ENCODE measurements at places on chromosomes 6 and 20.
A peak's percentile ranks its signal among the peaks of the same experiment; 100 is the strongest.

- no peak for DNase-seq
These were observed 64.5 kb downstream of the EYA2 start for GRCh38 chr20:46959081-46959692.

DNA sequence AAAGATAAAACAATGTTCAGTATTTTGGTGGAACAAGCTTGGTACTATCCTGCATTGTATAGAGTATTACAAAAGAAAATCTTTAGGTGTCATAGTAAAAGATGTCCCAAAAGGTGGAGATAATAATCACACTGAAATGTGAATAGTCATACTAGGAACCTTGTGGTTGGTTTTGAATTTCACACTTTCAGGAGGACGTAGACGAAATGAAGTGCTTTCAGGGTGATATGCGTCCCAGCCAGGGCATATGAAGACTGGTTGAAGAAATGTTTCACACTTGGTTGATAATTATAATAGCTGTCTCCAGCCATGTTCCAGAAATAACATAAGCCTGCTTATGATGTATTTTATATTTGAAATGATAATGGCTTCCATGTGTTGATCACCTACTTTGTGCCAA lies 60.4 kb downstream of the SCAND1 start:
- no peak for DNase-seq

DNA sequence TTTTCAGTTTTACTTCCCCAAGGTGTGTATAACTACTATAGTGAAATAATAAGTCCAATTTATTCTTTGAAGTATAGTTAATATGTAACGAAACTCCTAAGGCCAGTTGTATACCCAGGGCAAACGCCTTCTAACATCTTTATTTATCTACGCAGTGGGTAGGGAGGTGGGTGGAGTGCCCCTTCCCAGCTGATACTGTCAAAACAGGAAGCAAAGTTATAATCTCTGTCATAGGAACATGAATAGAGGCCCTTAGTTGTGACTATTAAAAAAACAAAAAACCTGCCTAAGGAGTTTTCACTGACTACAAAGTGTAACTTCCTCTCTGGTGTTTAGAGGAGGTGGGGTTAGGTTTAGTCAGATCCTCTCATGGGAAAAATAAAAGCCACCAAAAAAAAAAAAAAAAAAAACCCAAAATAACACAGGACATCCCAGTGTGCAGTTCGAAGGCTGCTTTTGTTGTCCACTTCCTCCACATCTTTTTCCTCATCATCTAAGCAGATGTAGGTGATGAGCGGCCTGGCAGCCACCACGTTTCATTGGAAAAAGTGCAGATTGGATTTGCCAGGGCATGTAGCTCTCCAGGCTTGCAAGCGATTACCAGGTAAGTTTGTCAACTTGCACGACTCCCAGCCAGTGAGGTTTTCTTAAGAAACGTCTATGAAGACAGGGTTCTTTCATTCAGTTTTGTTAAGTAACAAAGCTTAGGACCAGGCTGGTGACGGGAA lies 58.7 kb downstream of the UTRN start:
- DNase-seq: no peak

- DNase-seq: no peak
These were observed 174.5 kb downstream of the FNDC1 start for GRCh38 chr6:159343709-159344108.

- no peak for DNase-seq
These were observed 42.0 kb upstream of the DSN1 start for GRCh38 chr20:36815454-36816091.

DNA sequence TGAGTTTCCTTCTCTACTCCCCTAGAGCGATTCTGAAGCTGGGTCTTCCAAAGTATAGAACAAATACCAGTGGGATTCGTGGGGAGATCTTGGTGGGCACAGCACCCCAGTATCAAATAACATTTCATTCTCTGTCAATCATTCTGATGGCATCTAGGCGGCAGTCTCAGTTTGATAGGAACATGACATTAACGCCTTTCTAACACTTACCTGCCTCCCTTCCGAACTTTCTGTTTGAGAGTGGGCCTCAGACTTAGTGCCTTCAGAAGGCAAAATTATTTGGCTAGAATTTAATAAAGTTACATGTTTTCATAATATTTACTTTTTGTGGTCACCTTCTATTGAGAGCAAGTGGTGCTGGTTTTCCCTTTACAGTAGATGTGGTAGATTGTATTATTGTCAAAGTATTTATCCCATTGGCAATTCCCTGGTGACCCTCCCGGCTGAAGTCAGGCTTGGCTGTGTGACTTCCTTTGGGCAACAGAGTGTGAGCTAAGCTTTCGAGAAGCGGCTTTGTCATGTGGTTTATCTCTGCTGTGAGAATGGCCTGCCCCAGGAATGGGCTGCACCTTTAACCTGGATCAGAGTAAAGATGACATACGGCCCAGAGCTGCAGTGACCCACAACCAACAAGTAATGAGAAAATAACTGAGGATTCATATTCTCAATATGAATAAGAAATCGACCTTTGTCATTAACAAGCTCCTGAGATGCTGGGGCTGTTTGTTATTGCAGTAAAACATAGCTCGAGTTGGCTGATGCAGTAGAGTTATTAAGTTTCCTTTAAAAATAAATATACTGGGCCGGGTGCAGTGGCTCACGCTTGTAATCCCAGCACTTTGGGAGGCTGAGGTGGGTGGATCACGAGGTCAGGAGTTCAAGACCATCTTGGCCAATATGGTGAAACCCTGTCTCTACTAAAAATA lies 45.2 kb upstream of the PTPN1 start:
- no peak for DNase-seq

GRCh38 chr6:35046862-35047261 lies 94.3 kb downstream of the TCP11 start:
- no peak for DNase-seq

DNA sequence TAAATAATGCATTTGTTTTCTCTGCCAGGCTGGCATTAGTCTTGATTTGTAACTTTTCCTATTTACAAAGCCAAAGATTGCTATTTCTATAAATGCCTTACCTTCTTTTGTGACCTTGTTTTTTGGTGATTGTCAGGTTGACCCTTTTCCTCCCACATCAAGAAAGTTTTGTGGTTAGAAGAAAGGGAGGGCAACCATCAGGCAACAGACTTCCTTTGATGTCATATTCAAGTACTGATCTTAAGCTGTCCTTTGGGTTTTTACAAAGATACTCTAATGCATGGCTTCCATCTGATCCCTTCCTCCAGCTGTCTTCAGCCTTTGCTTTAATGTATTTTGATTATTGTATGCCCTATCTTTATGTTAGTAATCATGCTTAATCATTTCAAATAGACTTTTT lies 23.9 kb downstream of the RNF217 start:
- DNase-seq: no peak

DNA sequence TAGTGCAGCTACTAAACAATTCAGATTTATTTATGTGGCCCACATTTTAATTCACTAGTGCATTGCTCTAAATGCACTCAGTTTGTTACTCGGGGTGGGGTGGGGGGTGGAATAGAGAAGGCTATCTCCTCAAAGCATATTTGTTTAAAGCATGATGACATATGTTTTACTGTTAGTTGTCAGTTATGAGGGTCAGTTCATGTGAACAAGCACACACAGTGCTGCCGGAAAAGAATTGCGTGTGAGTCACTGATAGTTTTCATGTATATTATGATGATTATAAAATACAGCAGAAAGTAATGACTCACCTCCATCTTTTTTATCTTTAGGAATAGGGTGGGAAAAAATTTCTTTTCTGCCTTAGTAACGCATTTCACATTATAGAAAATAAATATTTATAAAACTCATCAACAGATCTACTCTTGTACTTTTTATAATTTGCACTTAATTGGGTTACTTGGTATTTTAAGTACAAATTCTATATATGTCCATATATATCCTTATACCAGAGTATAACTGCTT lies 42.2 kb upstream of the STXBP5 start:
- no peak for DNase-seq

- peak; percentile 9 for DNase-seq
These were observed 7.1 kb downstream of the L3MBTL1 start for GRCh38 chr20:43514648-43514999.

DNA sequence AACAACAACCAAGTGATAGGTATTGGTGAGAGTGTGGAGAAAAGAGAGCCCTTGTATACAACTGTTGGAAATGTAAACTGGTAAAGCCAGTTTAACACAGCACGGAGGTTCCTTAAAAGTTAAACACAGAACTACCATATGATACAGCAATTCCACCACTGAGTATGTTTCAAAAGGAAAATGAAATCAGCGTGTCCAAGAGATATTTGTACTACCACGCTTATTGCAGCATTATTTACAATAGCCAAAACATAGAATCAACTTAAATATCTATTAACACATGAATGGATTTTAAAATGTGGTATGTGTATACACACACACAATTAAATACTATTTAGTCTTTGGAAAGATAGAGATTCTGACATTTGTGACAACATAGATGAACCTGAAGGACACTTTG lies 1.1 kb downstream of the PTCHD4 start:
- DNase-seq: no peak

- DNase-seq: no peak
These were observed 597.9 kb downstream of the RNF144B start for GRCh38 chr6:18985061-18985460.

DNA sequence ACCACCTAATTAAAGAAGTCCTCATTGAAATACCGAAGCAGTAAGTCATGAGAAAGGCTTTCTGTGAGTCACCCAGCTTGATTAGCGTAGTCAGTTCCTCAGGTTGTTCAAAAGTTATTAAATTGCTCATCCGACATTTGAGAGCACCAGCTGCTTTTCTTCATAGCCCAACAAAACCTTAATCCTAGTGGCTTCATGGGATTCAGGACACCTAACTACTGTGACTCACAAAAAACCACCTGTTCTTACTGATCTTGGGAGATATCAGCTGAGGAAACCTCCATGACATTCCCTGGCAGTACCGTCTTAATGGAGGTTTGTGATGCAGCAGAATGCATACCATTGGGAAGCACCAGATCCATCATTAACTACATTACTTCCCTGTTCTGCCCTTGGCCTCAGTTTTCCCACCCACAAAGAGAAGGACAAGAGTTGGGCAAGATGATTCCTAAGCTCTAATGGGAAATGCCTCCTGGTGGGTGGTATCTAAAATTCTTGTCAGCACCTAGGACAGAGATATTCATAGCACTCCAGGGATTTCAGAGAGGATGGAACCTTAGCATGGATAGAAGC lies 103.8 kb downstream of the KHDC1L start:
- DNase-seq: no peak

DNA sequence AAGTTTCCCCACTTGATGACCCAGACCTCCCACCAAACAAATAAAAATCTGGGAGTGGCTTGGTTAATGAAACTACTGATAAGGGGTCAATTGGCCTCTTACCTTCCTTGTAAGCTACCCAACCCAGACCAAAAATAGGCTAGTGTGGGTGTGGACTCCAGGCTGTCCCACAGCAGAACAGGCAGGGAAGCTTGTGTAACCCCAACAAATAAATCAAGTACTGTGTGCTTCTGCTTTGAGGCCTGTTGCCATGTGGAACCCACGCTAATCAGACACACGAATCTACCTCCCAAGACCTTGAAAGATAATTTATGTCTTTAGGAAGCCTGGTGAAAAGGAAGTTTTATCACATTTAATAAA lies 33.7 kb upstream of the PAQR8 start:
- no peak for DNase-seq

DNA sequence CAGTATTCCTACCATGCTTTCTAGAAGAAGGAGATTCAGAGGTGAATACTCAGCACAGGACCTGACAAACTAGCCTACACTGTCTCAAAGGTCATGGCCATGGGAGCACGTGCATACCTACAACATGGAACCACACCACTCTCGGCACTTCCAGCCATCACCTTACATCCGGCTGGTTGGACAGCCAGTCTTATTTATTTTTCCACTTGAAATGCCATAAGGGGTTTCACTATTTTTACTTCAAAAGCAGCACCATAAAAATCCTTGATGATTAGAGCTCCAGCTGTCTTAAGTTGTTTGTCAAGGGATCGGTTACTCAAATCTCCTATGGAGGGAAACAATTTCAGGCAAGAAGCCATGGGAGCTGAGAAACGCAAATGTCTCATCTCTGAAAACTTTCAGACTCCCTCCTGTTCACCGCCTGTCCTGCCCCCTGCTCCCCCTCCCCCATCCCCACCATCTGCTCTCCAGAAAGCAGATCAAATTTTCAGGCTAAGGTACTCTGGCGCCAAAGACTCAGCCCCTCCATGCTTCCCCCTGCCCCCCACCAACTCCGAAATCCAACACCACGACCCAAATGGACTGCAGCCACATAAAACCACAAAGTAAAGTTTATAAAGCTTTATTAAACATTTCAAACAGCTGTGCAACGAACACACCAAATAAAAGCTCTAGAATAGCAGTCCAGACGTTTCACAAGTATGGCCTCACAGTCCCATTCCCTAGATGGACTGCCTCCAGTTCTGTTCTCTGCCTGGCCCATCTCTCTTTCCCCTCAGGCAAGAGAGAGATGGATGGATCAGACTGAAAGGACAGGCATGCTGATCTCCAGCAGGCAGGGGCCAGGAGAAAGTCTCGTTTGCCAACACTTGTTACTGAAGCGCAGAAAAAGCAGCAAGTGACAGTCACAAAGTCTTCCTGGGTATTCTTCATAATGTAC lies 4.0 kb upstream of the NNAT start:
- no peak for DNase-seq

GRCh38 chr6:129235167-129236000 lies 352.4 kb downstream of the LAMA2 start:
- no peak for DNase-seq

- DNase-seq: no peak
These were observed 177.3 kb downstream of the CDKAL1 start for GRCh38 chr6:20711518-20711917.

DNA sequence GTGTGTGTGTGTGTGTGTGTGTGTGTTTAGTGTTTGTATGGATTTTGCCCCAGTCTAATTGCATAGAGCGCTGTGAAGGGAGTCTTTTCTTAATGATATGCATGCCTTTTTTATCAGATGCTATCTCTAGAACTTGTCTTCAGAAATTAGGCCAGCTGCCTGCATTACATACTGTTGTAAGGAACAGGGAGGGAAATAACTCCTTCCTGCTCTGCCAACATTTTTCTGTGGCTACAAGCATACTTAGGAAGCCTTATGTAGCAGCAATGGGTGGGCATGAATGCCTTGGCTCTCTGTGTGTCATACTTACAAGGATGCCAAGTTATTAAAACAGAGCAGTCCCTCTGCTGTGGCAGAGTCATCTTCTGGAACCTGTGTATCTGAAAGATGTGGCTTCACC lies 8.0 kb upstream of the COL21A1 start:
- no peak for DNase-seq

DNA sequence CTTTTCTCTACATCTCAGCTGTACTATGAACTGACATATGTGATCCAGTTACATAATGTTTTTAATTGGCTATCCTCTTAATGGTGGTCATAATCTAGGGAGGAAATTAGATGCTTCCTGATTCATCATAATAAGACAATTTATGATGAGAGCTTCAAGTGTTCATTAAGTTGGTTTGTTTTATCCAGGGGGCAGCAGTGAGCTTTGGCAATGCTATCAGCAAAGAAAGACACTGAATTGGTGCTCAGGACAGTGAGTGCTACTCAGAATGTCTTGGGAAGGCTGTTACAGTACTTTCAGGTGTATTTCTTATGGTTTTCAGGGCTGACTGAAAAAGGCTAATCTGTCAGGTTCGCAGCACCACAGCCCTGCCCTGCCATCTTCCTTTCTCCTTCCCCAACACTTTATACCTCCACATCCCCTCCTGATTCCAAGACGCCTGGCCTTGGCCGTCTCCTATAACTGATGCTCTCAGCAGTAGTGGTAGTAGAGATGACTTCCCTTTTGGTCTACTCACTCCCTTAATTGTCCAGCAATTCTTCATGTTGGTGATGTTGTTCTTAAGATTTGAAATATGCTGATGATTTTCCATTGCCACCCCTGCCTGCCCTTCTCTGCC lies 67.0 kb upstream of the TNFAIP3 start:
- DNase-seq: peak; percentile 36
